ENCODE measurements at places on chromosomes 13 and 19.

DNA sequence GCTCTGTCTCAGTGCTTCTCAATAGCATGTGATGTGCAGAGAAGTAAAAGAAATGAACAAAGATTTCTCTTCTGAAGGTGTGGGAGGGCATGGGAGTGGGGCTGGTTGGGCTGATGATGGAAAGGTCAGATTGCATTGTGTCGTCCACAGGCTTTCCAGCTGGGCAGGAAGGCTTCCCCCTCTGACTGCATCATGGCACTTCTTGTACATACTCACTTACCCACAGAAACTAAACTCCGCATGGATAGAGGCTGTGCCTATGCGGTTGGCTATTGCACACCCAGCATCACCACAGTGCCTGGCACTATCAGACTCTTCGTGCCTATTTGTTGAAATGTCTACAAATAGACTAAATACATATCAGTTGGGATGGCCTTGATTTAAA lies 24.4 kb upstream of the TNFSF11 start:
- no peak for DNase-seq

DNA sequence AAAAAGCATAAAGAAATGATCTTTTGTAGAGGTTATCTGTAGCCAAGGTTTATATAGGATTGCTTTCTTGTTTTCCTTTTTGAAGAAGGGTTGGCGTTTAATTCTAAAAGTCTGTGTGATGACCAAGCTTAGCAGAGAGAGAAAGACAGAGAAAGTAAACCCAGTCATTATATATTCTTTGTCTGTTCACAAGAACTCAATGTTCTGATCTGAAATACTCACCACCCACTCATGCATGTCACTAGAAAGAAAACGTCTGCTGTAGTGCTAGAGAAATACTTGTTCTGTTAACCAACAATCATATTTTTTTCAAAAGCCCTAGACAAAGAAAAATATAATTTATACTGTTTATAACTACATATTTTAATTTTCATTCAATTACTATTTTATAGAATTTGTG lies 173.7 kb upstream of the SLITRK5 start:
- DNase-seq, result no peak

GRCh38 chr19:1263188-1263587 lies 5.9 kb upstream of the CIRBP start:
- no peak for DNase-seq

- DNase-seq, result no peak
These were observed 585.7 kb upstream of the GPC6 start for GRCh38 chr13:92640936-92641335.
